Stimulated activated CD8-positive, alpha-beta memory T cell treated with anti-CD3 and anti-CD28 coated beads, Interleukin-2, amount 100 ng/mL, for 1 hour (primary cell): ENCODE measurements at places on chromosomes 5 and 9.

DNA sequence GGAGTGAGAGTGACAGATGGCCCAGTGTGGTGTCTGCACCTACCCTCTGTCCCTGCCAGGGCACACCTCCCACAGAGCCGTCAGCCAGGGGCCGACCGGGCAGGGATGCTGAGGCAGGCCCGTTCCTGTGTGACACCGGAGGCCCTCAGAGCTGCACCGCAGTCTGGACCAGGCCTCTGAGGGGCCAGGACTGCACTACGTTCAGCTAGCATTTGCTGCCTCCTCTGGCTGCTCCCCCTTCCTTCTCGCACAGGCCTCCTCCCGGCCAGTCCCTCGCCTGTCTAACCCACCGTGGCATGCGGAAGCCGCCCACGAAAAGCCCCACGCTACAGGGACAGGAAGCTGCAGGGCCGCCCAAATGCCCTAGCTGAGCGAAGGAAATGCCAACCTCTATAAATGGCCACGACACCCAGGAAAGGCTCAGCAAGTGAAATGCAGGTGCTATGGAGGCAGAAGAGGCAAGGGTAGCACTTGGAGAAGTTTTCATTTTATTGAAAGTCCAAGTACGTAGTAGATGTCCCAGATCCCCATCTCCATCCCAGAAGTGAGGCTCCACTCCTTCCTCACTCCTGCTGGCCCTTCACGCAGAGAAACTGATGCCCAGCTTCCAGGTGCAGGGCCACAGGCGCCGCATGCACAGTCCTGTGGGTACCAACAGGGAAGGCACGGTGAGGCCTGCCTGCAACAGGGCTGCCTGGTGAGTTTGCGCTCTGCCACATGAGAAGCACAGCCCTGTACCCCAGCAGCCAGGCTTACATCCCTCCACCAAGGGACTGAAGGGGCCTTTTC is 38.7 kb downstream of the MAPK9 start:
- DNase-seq: no peak

DNA sequence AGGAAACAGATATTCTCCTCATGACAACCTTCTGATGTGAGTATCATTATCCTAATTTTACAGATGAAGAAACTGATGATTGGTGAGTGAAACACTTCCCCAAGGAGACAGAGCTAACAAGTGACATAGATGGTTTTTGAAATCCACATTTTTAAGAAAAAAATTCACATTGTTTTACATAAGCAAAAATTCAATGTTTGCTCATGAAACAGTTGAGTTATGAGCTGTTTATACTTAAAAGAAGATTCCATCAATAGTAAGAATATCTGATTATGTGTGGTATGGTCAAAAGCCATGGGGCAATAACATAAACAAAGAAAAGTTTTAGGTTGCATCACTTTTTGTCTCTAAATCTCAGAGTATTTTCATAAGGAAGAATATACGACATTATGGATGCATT is 167.9 kb upstream of the PAPPA start:
- no peak for DNase-seq

GRCh38 chr9:100725371-100725770 is 147.5 kb downstream of the CAVIN4 start:
- no peak for DNase-seq

- no peak for DNase-seq
Observed at GRCh38 chr9:19770973-19771372, 17.9 kb downstream of the SLC24A2 start.

DNA sequence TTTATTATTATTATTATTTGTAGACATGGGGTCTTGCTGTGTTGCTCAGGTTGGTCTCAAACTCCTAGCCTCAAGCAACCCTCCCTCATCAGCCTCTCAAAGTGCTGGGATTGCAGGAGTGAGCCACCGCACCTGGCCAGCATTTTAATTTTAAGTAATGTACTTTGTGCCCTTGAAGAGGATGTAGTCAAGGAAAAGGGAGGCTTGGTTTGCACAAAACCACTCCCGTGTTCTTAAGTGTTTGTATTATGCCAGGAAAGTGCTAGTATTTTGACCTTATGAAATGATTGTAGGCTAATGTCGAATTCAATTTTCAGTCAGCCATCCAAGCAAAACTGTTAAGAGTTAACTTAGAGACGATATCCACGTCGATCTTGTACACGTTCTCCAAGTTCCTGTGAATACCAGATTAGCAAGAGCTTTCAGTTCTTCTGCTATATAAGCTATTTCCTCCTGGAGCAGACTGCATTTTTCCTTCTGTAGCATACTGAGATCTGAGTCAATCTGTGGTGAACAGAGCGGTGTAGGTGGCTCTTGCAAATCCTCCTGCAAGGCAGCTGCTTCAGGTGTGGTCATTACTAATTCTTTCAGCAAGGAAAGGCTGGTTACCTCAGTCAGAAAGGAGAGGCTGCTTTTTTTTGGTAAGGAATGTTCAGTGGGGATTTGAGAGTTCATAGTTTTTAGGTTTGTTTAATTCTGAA is 23.7 kb downstream of the CCDC171 start:
- DNase-seq: no peak

DNA sequence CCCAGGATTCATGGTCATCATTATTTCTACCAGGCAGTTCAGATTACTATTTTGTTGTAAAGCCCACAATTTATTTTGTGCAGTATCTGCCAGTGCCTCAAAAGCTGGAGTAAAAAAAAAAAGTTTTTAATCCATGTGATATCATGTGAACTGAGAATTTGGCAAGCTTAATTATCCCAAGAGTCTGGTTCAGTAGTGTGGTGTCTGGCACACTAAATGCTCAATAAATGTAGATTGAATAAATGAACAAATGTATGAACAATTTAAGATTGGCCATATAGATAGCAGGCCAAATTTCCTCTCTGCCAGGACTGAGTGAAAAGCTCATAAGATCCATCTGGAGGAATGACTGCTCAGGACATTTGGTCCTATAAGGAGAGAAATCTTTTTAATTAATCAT is 533.0 kb downstream of the TLE1 start:
- no peak for DNase-seq
